Activated T-cell treated with anti-CD3 and anti-CD28 coated beads, Interleukin-2, amount 50 U/mL, for 48 hours (primary cell): ENCODE measurements at places on chromosomes 12 and 14.

- no peak for DNase-seq
Observed at GRCh38 chr12:4302881-4303280, 18.1 kb upstream of the TIGAR start.

- no peak for DNase-seq
Observed at GRCh38 chr14:34252227-34252626, 209.8 kb downstream of the SPTSSA start.

GRCh38 chr12:131869871-131870418 is 24.5 kb upstream of the ULK1 start:
- DNase-seq: no peak

GRCh38 chr14:88422919-88423650 is 37.6 kb downstream of the SPATA7 start:
- no peak for DNase-seq

- DNase-seq: no peak
Observed at GRCh38 chr12:24743941-24744793, 204.7 kb downstream of the BCAT1 start.

GRCh38 chr14:64703395-64704142 is 655 bp upstream of the PLEKHG3 start:
- DNase-seq: no peak
